ENCODE measurements at places on chromosomes 16 and 17.

- peaks cover 9% of the 10 kb centered on the region for H3K27me3 ChIP-seq
- H3K4me3 ChIP-seq, result no peak overlapping the region
- peaks cover 22% of the 10 kb centered on the region for H3K4me1 ChIP-seq
- no peak for DNase-seq
Measured at GRCh38 chr17:45022655-45023339, 28.6 kb downstream of the DCAKD start.

DNA sequence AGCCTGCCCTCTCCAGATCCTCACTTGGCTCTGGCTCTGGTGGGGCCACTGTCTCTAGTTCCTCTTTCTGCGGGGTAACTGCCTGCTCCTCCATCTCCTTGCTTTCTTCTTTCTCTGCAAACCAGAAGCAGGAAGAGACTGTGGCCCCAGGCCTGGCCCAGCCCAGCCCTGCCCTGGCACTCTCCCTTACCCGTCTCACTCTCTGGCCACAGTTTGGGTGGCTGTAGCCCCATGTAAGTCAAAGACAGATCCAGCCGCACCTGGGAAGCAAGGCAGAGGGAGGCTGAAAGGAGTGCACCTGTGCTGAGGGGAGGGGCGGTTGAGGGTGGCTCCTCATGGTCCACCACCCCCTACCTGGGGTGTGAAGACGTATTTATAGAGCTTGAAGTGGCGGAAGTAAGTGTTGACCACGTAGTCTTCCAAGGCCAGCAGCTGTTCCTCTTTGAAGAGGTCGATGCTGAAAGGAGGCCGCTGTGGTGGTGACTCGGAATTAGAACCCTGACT, 2.8 kb downstream of the CFAP119 start:
- H3K36me3 ChIP-seq, result peaks cover 24% of the 10 kb centered on the region
- no peak for DNase-seq
- no peaks in the 10 kb centered on the region for H3K27me3 ChIP-seq

DNA sequence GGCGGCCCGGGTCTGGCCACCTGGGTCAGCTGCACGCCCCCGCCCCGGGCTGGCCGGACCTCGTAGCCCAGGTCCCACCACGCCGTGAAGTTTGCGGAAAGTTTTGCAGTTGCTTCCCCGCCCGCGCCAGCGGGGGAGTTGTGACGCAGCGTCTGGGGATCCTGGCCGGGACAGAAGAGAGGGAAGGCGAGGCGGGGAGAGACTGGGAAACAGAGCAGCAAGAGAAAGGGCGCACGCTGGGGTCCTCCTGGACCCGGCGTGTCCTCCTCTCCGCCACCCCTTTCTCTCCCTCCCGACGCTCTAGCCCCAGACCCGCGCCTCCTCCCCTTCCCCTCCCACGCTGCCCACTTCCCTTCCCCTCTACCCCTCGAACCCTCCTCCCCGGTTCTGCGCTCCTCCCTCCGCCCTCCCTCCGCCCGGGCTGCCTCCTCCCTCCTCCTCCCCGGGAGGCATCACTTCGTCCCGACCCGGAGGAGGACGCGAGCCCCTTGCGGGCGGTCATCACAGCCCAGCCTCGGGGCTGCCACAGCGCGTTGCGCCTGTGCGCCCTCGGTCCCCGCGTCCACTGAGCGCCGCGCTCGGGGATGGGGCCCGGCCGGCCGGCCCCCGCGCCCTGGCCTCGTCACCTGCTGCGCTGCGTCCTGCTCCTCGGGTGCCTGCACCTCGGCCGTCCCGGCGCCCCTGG, at the start of gene MRC2:
Gene MRC2, plus strand, starts transcription at position 452 of the 685 bp plus-strand sequence. Its CDS starts 133 bp downstream, at position 585.
- H3K4me3 ChIP-seq, result peak within 1 kb of the TSS; percentile 95
- H3K27ac ChIP-seq, result peak within 1 kb of the TSS; percentile 86
- peak; percentile 56 for DNase-seq
- H3K4me1 ChIP-seq, result peaks cover 24% of the 10 kb centered on the region
- peaks cover 18% of the 10 kb centered on the region for H3K36me3 ChIP-seq

DNA sequence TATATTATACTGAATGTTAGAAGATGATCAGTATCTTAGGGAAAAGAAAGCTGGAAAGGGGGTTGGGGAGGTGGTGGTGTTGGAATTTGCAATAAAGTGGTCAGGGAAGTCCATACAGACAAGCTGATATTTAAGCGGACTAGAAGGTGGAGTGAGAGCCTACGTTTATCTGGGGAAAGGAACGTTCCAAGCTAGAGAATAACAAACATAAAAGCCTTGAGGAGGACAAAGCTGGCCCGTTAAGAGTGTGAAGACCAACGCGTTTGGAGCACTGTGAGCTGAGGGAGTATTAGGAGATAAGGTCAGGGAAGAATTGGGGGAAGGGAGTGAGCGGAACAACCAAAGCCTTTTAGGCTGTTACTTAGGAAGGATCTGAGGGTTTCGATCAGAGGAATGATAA, 1.4 kb downstream of the DDX42 start:
- peaks cover 6% of the 10 kb centered on the region for H3K36me3 ChIP-seq
- H3K4me1 ChIP-seq, result peaks cover 6% of the 10 kb centered on the region
- DNase-seq, result no peak
- peak overlapping the region; percentile 84 for H3K4me3 ChIP-seq

GRCh38 chr16:1674751-1675664, 3.1 kb upstream of the JPT2 start:
- H3K27ac ChIP-seq, result no peak overlapping the region
- no peaks in the 10 kb centered on the region for H3K27me3 ChIP-seq
- H3K4me1 ChIP-seq, result peaks cover 2% of the 10 kb centered on the region
- no peak for DNase-seq
- peaks cover 77% of the 10 kb centered on the region for H3K36me3 ChIP-seq

DNA sequence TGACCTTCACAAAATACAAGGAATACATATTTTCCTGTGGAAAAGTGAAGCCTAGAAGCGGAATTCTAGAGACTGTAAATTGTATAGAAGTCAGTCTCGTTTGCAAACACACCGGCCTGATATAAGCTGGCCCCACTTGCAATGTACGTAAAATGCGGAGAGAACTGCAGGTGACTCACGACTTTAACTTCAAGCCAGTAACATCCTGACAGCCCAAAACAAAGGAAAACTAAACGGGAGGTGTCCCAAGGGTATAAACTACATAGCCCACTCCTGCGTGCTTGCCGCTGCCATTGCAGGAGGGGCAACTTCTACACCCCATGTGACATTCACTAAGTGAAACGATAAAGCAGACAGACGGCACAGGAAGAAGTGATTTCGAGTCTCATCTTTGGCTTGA, 101.6 kb downstream of the CYTH1 start:
- H3K36me3 ChIP-seq, result peaks cover 9% of the 10 kb centered on the region
- H3K27me3 ChIP-seq, result no peaks in the 10 kb centered on the region
- no peak overlapping the region for H3K27ac ChIP-seq

DNA sequence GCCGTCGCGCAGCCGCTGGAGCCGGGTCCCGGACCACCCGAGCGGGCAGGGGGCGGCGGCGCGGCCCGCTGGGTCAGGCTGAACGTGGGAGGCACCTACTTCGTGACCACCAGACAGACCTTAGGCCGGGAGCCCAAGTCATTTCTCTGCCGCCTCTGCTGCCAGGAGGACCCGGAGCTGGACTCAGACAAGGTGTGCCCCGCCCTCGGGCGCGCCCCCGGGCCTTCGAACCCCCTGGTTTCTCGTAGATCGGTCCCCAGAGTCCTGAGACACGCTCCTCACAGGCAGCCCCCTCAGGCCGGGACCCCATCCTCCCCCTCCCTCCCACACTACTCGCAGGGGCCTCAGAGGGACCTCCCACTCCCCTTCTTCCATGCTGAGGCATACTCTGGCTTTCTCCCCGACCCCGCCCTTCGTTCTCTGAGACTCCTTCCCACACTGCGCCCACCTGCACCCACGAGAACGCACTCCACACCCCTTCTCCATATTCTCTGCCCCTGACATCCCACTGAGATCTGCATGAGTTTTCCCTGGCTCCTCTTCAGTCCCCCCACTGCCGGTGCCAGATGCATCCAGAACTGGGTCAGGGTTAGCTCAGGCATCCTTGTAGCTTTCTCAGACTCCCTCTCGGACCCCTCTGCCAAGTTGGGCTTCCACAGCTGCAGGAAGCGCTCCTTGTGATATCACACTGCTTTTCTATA, 523 bp downstream of the KCTD2 start:
- H3K4me1 ChIP-seq, result peaks cover 8% of the 10 kb centered on the region
- H3K27ac ChIP-seq, result peak overlapping the region; percentile 51
- H3K27me3 ChIP-seq, result no peaks in the 10 kb centered on the region
- H3K4me3 ChIP-seq, result peak overlapping the region; percentile 99
- DNase-seq, result peak; percentile 38
- peaks cover 38% of the 10 kb centered on the region for H3K36me3 ChIP-seq

DNA sequence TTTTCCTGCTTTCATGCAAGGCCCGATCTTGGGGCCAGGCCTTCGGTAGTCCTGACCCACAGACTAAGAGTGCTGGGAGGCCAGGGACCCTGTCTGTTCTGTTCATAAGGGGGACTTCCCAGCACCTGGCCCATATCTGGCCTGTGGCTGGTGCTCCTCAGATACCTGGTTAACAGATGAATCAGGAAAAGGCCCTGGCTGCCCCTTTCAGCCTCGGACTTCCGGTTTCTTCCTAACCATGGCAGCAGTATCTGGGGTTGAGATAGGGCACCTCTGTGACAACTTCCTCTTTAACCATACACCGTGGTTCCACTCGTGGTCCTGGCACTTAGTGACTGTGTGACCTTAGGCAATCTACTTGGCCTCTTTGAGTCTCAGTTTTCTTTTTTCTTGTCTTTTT, 18.4 kb downstream of the PLCG2 start:
- no peak overlapping the region for H3K4me3 ChIP-seq
- H3K36me3 ChIP-seq, result no peaks in the 10 kb centered on the region
- no peaks in the 10 kb centered on the region for H3K4me1 ChIP-seq
- H3K27me3 ChIP-seq, result no peaks in the 10 kb centered on the region
- no peak for DNase-seq
- no peak overlapping the region for H3K27ac ChIP-seq

GRCh38 chr17:2336852-2337543, at the start of gene SGSM2:
SGSM2 (plus strand) TSS chr17:2337501; CDS start chr17:2337689, 188 bp downstream.
- peak within 1 kb of the TSS; percentile 91 for H3K4me3 ChIP-seq
- H3K36me3 ChIP-seq, result peaks cover 50% of the 10 kb centered on the region
- DNase-seq, result peak; percentile 59
- peak within 1 kb of the TSS; percentile 67 for H3K27ac ChIP-seq
- peaks cover 8% of the 10 kb centered on the region for H3K4me1 ChIP-seq

GRCh38 chr16:31527734-31528274, at the start of gene AHSP:
AHSP (plus strand) TSS chr16:31527900; CDS start chr16:31528140, 240 bp downstream.
- H3K27ac ChIP-seq, result no peak within 1 kb of the TSS
- DNase-seq, result no peak
- H3K4me3 ChIP-seq, result peak within 1 kb of the TSS; percentile 32
- peaks cover 4% of the 10 kb centered on the region for H3K4me1 ChIP-seq
- no peaks in the 10 kb centered on the region for H3K36me3 ChIP-seq

GRCh38 chr16:31568577-31569359, 41.1 kb downstream of the AHSP start:
- H3K27ac ChIP-seq, result no peak overlapping the region
- H3K4me3 ChIP-seq, result no peak overlapping the region
- no peaks in the 10 kb centered on the region for H3K27me3 ChIP-seq
- no peak for DNase-seq
- H3K4me1 ChIP-seq, result no peaks in the 10 kb centered on the region
- no peaks in the 10 kb centered on the region for H3K36me3 ChIP-seq

DNA sequence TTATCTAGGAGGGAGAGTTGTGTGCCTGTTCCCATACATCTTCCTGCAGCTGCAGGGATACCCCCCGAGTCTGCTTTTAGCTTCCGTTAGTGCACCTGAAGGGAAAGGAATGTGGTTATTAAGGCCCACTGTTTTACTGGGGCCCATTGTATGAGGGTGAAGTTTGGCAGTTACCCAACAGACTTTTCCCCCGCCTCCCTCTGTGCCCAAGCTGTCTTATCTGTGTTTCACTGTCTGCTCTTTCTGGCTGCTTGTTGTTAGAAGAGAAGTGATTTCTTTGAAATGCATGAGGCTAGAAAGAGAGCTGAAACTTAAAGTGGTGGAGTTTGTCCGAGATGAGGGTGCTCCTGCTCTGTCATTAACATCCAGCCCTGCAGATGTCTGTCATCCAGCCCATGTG, 7.4 kb upstream of the OR1A2 start:
- DNase-seq, result no peak
- H3K36me3 ChIP-seq, result no peaks in the 10 kb centered on the region
- peaks cover 3% of the 10 kb centered on the region for H3K27me3 ChIP-seq
- no peak overlapping the region for H3K27ac ChIP-seq
- no peak overlapping the region for H3K4me3 ChIP-seq
- no peaks in the 10 kb centered on the region for H3K4me1 ChIP-seq

DNA sequence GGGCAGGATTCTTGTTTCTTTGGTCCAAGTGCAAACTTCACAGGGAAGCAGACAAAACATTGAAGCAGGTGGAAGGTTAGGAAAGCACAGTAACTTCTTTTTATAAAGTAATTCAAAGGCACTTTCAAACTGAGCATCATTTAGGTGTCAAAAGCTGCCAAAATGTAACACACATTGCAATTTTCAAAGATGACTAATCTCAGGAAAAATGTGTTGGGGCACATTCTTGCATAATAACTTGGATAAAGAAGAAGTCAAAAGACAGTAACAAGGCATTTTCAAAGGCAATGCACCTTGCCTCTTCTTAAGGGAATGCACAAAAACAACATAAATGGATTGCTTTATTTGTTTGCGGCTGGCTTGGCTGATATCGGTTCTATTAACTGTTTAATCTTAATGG, 3.6 kb downstream of the KCNJ2 start:
- H3K4me1 ChIP-seq, result peaks cover under 1% of the 10 kb centered on the region
- H3K27ac ChIP-seq, result no peak overlapping the region
- peaks cover 12% of the 10 kb centered on the region for H3K27me3 ChIP-seq
- peaks cover 38% of the 10 kb centered on the region for H3K36me3 ChIP-seq
- H3K4me3 ChIP-seq, result no peak overlapping the region

DNA sequence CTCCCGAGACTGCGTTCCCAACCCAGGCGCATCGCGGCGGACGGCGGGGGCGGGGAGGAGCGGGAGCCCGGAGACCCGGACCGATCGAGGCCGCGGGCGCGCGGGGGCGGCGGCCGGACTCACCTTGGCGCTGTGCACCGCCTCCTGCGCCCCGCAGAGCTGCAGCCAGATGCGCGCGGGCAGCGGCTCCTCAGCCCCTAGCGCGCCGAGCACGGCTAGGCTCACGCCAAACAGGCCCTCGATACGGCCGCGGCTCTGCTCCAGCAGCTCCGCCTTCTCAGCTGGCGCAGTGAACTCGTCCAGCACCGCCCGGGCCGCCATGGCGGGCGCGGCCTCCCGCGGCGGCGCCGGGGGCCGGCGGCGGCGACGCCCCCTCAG, 339 bp downstream of the N4BP1 start:
- peak overlapping the region; percentile 85 for H3K27ac ChIP-seq
- no peak for DNase-seq
- peaks cover 19% of the 10 kb centered on the region for H3K4me1 ChIP-seq
- H3K36me3 ChIP-seq, result no peaks in the 10 kb centered on the region
- peak overlapping the region; percentile 100 for H3K4me3 ChIP-seq

- no peak overlapping the region for H3K27ac ChIP-seq
- no peaks in the 10 kb centered on the region for H3K36me3 ChIP-seq
- no peak for DNase-seq
Measured at GRCh38 chr17:75557075-75557851, 30.3 kb upstream of the MYO15B start.

Measured in neuronal stem cell (in vitro differentiated cells).